Vagina (tissue), 2 donors: ENCODE measurements at places on chromosomes 6 and 20. TPM values are rescaled to one million over a fixed set of nuclear protein-coding genes. Genes with fewer than 3 reads are reported as not detected.

Gene MAS1
- 0.49 TPM for total RNA-seq

Gene NKX2-4
- total RNA-seq, result not detected

DNA sequence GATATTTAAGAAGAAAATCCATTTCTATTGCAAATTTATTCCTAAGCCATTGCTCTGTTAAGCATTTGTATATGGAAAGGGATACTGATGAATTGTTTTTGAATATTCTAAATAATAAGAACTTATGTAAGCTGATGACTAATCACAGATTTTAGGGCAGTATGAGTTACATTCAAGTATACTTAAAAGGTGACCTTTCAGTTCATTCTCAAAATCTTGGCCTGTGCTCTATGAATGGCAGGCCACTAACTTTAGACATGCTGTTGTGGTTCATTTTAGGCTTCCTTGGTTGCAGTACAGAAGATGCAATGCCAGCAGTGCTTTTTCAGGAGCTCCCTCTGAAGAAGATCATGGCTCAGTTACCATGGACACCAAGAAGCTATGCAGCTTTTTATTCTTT is 380.4 kb downstream of the CENPW start:
- no peak overlapping the region for H3K4me3 ChIP-seq
- H3K36me3 ChIP-seq, result no peaks in the 10 kb centered on the region
- no peaks in the 10 kb centered on the region for H3K4me1 ChIP-seq
- DNase-seq, result no peak
- H3K27me3 ChIP-seq, result no peaks in the 10 kb centered on the region
- H3K27ac ChIP-seq, result no peak overlapping the region

DNA sequence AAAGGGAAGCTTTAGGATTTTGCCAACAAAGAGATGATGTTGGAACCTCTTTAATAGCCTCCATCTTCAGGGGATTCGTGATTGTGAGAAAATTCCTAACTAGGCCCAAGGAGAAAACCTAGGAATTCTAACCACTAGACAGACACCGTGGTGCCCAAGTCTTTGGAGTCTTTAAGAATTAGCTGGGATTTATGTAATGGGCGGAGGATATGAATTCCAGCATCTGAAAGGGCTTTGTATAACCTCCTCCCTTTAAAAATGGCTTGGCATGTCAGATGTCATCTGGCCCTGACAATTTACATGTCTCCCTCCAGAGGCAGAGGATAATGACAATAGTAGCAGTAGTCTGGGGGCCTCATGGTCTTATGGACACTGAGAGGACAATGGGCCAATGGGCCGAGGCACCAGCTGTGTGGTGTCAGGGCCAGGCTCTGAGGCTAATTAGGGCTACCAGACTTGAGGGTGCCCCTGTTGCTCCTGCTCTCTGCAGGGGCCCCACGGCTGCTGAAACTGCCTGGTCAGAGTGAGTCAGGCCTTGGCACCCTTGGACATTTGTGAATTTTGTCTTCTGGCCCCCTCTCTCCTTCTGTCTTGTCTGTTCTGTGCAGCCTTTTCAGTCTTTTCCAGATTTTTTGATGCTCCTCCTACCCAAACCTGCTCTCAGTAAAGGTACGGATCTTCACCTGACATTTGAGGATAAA is 113.9 kb downstream of the EDN1 start:
- no peaks in the 10 kb centered on the region for H3K36me3 ChIP-seq
- H3K27me3 ChIP-seq, result no peaks in the 10 kb centered on the region
- no peak overlapping the region for H3K27ac ChIP-seq
- no peaks in the 10 kb centered on the region for H3K4me1 ChIP-seq

DNA sequence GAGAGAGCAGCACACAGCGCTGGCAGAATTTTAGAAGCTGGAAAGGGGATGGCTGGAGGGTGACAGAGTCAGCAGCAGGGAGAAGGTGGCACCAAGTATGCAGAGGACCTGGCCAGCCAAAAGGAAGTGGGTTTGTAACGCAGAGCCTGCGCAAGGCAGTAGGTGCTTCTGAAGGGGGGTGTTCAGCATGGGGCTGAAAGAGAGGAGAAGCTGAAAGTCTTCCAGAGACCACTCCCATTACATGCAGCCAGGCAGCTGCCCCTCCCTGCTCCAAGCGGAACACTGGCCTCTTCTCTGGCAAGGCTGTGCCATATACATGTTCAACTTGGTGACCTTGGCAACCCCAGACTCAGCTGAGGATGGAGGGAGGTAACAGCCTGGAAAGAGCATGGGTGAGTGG is 42.1 kb upstream of the TULP1 start:
- H3K4me3 ChIP-seq, result no peak overlapping the region
- DNase-seq, result no peak
- no peaks in the 10 kb centered on the region for H3K36me3 ChIP-seq
- H3K4me1 ChIP-seq, result no peaks in the 10 kb centered on the region
- H3K27me3 ChIP-seq, result no peaks in the 10 kb centered on the region

DNA sequence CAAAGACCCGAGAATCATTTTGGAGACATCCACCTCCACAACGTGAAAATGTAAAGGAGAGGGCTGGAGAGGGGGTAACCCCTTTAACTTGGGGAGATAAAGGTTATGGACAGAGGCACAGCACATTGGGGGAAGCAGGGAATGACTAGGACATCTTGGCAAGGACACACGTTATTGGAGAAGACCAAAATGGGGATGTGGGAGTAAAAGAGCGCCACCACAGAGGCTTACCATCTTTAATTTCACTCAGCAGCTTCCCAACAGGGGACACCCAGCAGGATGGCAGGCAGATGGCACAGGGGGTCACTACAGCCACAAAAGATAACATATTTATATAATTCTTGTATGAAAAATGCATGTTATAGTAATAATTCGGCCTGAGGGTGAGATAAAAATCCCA is 9.8 kb downstream of the C6orf52 start:
- H3K27ac ChIP-seq, result no peak overlapping the region
- DNase-seq, result no peak
- no peak overlapping the region for H3K4me3 ChIP-seq
- no peaks in the 10 kb centered on the region for H3K27me3 ChIP-seq

- H3K4me1 ChIP-seq, result no peaks in the 10 kb centered on the region
- H3K4me3 ChIP-seq, result no peak overlapping the region
- no peaks in the 10 kb centered on the region for H3K36me3 ChIP-seq
- H3K27me3 ChIP-seq, result peaks cover 28% of the 10 kb centered on the region
These were observed 2.8 kb downstream of the NKX2-4 start for GRCh38 chr20:21394551-21394950.

DNA sequence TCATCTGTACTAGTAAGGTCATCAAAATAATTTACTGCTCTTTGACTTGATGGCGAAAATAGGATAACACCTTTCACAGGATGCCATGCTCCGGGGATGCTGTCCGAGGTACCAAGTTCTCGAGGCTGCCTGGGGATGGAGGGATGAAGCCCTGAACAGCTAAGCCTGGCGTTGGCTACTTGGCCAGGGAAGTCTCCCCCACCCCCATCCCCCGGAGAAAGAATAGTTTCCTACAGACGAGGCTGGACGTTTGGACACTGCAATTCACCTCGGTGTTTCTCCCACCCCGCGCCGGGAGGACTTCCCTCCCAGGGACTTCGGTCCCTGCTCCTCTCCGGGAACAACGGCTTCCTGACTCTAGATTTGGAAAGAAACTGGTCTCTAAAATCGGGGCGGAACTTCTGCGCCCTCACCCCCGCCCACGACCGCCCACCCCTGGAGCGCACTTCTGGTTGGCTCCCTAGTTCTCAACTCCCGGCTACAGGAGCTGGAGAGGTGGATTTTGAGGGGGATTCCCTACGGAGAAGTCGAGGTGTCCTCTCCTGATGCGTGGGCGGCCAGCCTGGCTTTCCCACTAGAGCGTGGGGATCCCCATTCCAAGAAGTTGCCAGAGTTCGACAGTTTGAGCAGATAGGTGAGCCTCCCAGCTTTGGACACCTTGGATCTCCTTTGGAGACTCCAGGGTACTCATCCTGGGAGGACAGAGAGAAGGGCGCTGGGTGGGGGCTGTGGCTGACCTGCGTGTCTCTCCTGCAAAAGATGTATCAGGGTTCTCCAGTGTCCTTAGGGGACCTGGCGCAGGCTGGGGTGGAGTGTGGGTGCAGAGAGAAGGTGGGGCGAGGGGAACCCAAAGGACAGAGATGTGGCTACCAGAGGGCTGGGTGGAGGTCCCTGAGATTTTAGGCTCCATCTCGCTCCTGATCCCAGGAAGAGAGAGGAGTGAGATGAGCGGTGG is 1.1 kb downstream of the PCSK2 start:
- H3K4me3 ChIP-seq, result no peak overlapping the region
- no peaks in the 10 kb centered on the region for H3K36me3 ChIP-seq
- H3K4me1 ChIP-seq, result peaks cover 14% of the 10 kb centered on the region
- DNase-seq, result no peak
- H3K27me3 ChIP-seq, result no peaks in the 10 kb centered on the region

DNA sequence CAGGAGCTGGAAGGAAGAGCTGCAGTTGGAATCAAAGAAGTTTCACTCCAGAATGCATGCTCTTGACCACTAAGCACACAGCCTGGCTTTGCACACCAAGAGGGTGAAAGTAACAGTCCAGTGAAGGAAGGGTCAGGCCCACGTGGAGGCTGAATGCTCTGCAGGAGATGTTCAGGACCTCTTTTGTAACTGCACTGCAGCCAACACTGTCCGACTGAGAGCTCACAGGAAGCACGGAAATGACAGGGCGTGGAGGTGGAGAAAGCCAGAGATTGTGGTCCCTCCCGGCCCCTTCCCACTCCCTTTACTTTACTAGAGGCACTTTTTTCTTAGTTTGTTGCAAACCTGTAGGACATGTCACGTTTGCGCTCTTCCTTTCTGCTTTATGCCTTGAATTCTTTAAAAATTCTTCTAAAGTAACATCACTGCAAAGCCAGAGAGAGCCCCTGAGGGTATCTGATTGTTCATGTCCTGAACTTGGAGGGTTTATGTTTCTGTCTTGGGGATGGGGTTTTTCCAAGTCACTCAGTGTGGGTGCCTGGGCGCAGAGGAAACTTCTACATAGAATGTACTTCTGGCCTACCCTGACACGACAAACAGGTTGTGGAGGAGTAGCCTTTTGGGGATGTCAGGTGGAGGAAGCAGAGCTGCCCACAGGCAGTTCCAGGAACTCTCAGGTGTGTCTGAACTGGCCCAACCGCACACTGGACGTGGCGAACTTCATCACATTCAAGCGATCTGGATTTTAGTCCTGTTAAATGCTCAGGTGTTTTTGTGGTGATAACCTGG is 40.9 kb downstream of the JAG1 start:
- H3K27ac ChIP-seq, result no peak overlapping the region
- H3K27me3 ChIP-seq, result no peaks in the 10 kb centered on the region
- H3K4me3 ChIP-seq, result no peak overlapping the region
- no peak for DNase-seq

DNA sequence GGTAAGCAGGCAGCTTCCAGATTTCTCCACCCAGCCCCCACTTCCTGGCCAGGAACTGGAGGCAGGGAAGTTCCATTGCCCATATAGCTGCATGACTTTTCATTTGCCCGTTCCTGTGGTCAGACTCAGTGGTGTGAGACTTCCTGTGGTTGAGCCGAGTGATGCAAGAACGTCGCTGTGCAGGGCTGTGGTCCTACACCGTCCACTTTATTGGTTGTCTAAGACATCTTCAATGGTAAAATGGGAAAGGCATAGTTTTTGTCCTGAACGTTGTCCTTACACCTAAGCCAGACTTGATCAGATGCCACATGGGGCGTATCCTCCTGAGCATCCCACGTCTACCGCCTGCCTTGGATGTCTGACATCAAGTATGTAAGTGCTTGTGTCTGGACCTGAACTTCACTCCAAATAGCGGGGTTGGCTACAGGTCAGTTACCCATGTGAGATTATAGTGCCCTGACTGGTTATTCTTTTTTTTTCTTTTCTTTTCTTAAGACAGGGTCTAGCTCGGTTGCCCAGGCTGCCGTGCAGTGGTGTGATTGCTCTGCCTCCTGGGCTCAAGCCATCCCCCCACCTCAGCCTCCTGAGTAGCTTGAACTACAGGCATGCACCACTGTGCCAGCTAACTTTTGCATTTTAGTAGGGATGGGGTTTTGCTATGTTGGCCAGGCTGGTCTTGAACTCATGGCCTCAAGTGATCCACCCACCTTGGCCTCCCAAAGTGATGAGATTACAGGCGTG is 25.9 kb upstream of the GTSF1L start:
- H3K4me1 ChIP-seq, result no peaks in the 10 kb centered on the region
- H3K4me3 ChIP-seq, result no peak overlapping the region
- H3K27ac ChIP-seq, result no peak overlapping the region
- no peak for DNase-seq
- no peaks in the 10 kb centered on the region for H3K27me3 ChIP-seq
